Motor neuron (in vitro differentiated cells): ENCODE measurements at places on chromosomes 2 and 18. TPM values are rescaled to one million over a fixed set of nuclear protein-coding genes. Genes with fewer than 3 reads are reported as not detected.
A peak's percentile ranks its signal among the peaks of the same experiment; 100 is the strongest.

DNA sequence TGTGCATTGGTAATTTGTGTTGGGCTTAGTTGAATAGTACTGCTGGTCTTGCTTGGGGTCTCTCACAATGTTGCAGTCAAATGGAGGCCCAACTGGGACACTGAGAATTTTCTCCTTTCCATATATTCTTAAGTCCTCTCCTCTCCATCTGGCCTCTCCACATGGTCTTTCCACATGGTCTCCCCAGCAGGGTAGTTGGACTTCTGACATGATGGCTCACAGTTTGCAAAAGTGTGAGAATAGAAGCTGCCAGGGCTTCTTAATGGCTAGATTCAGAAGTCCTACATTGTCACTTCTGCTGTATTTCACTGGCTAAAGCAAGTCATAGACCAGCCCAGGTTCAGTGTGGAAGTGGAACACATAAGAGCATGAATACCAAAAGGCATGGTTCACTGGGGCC is 318.5 kb upstream of the TNP1 start:
- no peak for ATAC-seq

DNA sequence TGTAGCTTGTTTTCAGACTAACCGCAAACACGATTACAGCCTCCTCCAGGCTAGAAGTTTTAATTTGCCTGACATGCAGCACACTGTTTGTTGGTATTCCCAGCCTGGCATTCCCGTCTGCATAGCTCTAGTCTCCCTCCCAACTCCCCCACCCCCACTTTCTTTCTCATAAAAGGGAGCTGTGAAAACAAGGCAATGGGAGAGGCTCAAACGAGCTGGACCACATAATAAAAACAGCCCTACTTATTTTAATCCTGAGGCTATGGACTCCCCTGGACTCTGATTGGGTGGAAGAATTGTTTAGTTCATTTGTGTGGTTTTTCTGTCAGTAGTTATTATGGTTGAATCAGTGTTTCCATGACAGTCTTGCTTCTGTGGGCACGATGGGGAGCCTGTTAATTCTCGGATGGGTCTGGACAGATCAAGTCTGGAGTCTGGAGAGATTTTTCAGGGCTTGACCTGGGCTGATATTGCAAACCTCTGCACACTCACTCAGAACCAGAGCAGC is 1.2 kb downstream of the STON1 start:
- ATAC-seq: peak; percentile 60

- ATAC-seq: peak; percentile 63
Measured at GRCh38 chr18:25102662-25103061, 249.3 kb downstream of the ZNF521 start.

- no peak for ATAC-seq
Measured at GRCh38 chr2:207987025-207987716, 38.2 kb downstream of the PLEKHM3 start.

Gene BOK
- 1.9 and 2.1 TPM in 2 replicates for total RNA-seq
